Esophagus squamous epithelium (tissue), 5 donors: ENCODE measurements at places on chromosomes 5 and 9. TPM values are rescaled to one million over a fixed set of nuclear protein-coding genes. Genes with fewer than 3 reads are reported as not detected.

The NRARP gene
- 19.6 TPM for total RNA-seq

The RNF208 gene
- total RNA-seq = 2.7 TPM

The FAM169A gene
- total RNA-seq = 0.30 TPM

The PCDHB13 gene
- 2.1 TPM for total RNA-seq

The ARHGEF39 gene
- total RNA-seq = 4.6 TPM

The SYK gene
- 43.7 TPM for total RNA-seq

The SARDH gene
- not detected for total RNA-seq

The TRPM6 gene
- 0.27 TPM for total RNA-seq

The TMEM171 gene
- total RNA-seq = 12.6 TPM

The MARCHF6 gene
- 37.6 TPM for total RNA-seq

The ADAMTS6 gene
- 0.32 TPM for total RNA-seq

The SHOC1 gene
- total RNA-seq = not detected

The PKD2L2 gene
- total RNA-seq = not detected

The F12 gene
- 10.7 TPM for total RNA-seq

- no peak for DNase-seq
Measured at GRCh38 chr5:141708016-141708415, 26.0 kb upstream of the ARAP3 start.

GRCh38 chr5:152688561-152689249, 283.6 kb upstream of the NMUR2 start:
- DNase-seq = no peak

DNA sequence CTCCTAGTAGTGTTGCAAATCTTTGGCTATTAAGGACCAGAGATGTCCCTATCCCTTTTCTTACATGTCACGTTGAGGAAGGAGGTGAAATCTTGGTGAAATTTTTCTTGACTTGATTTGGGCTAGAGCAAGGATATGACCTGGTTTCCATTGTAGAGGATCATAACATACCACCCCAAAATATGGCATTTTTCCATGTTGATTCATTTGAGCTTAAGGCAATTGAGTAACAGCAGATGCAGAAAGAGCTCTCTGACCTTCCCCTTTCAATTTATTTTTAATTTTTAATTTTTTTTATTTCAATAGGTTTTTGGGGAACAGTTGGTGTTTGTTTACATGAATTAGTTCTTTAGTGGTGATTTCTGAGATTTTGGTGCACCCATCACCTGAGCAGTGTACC, 61.2 kb upstream of the MAP1B start:
- no peak for DNase-seq

GRCh38 chr9:26331223-26331622, 561.4 kb downstream of the CAAP1 start:
- no peak for DNase-seq

DNA sequence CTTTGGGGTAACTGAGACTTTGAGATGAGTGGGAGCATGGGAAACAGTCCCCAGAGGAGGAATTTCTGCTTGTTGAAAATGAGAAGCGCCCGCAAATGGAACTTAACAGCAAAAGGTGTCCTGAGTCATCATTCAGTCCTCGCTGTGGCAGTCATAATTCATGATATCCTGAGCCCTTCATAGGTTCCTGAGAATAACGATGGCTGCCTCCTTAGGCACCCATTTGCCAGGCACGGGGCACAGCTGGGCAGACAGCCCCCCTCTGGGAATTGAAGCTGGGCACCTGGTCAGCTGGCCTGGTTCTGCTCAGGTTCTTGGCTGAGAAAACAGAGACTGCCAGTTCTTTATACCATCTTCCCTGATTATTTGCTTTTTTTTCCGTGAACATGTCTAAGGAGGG, 69.8 kb upstream of the EGFLAM start:
- DNase-seq = no peak

DNA sequence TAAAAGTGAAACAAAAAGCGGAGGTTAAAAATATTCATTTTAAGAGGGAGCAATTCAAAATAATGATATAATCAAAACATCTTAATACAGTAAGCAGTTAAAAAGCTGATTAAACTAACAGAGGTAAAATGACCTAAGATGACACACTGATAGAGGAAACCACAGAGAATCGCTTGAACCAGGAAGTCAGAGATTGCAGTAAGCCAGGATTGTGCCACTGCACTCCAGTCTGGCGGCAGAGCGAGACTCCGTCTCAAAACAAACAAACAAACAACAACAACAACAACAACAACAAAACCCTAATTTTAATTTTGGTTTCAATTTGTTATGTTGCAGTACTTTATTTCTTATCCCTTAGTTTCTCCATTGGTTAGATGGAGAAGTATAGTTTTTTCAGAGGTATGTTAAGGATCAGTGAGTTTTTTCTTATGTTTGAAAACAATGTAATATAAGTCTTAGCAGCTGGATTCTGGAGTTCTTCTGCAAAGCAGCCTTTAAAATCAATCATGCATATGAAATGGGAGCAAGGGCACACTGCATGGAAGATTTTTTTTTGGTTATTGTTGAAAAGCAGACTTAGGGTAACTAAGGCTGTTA, 58.5 kb downstream of the MLANA start:
- DNase-seq = no peak

- DNase-seq = no peak
Measured at GRCh38 chr5:35557748-35558147, 59.9 kb upstream of the SPEF2 start.

- DNase-seq = no peak
Measured at GRCh38 chr5:80149161-80149609, 106.7 kb downstream of the SERINC5 start.

DNA sequence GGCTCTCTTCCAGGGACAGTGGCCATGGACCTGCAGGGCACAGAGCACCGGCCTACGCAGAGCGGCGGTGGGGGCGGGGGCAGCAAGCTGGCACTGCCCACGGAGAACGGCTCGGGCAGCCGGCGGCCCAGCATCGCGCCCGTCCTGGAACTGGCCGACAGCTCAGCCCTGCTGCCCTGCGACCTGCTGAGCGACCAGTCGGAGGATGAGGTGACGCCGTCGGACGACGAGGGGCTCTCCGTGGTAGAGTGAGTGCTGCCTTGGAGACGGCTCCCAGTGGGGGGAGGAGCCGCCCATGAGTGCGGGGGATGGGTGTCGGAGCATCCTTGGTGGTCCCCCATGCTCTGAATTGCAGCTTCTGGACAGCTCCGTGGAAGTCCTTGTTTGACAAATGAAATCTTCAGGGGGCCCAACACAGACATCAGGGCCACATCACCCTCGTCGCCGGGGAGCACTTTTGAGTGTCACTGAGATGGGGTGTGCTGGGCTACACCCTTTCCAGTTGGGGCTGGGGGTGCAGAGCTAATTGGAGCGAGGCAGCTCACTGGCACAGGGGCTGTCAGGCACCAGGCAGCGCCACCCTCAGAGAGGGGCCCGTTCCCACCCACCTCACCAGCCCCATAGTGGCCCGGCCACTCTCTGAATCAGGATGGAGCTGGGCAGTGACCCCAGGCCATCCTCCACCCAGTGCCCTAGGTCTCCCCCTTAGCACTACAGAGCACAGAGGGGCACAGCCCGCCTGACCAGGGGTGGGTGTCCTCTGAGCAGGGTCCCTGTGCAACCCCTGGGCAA, 70.9 kb downstream of the KCNT1 start:
- DNase-seq = no peak

GRCh38 chr5:612498-613424, 621 bp downstream of the CEP72 start:
- DNase-seq = no peak

- no peak for DNase-seq
Measured at GRCh38 chr5:79075646-79076426, 6.3 kb downstream of the BHMT2 start.

GRCh38 chr5:32165597-32165996, 8.5 kb downstream of the GOLPH3 start:
- no peak for DNase-seq

GRCh38 chr9:35563791-35564197, 41.3 kb upstream of the TESK1 start:
- no peak for DNase-seq

DNA sequence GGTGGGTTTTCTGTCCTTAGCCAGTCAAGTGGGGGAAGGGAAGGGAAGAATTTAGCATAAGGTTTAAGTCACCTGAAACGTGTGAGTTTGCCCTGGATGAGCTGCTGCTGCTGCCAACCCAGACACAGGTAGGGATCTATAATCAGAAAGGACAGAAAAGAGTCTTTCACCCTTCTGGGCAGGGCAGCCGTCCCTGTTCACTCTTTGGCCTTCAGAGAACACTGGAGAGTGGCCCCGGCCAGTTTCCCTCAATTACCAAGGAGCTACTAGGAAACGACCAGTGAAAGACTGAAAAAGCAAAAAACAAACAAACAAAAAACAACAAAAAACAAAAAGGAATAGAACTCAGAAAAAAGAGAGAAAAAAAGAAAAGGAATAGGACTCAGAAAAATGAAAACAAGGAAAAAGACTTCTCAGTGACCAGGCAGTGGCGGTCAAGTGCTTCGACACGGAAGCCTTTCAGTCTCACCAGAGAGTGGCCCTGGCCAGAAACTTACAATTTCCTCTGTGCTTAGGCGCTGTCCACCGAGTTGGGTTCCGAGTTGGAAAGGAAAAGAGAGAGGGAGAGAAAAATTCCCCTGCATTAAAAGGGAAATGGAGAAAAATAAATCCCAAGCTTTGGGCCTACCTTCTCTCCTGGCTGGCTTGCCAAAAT, 2.5 kb upstream of the GM2A start:
- no peak for DNase-seq

- no peak for DNase-seq
Measured at GRCh38 chr9:136672431-136673087, 9.8 kb downstream of the EGFL7 start.

GRCh38 chr5:73668486-73669111, 42.6 kb downstream of the ARHGEF28 start:
- DNase-seq = no peak

DNA sequence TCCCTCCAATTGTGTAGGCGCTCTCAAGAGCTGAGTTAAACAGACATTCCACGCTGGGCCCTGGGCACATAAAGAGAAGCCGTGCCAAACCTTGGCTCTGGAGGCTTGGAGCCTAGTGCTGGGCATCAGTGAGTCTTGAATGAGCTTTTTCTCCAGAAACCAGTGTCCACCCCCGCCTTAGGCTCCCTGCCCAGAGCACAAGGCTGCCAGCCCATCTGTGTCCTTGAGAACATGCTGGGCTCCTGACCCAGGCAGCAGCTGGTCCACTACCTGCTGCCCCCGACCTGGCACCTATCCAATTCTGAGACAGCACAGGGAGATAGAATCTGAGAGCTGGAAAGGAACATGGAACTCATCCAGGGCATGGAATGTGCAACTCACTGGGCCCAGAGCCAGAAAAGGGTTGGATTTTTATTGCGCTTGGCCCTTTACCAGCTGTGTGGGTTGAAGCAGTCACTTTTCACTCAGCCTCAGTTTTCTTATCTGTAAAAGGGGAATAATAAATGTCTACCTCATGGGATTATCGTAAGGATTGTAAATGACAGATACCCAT, 92.4 kb upstream of the CPLX2 start:
- DNase-seq = no peak

DNA sequence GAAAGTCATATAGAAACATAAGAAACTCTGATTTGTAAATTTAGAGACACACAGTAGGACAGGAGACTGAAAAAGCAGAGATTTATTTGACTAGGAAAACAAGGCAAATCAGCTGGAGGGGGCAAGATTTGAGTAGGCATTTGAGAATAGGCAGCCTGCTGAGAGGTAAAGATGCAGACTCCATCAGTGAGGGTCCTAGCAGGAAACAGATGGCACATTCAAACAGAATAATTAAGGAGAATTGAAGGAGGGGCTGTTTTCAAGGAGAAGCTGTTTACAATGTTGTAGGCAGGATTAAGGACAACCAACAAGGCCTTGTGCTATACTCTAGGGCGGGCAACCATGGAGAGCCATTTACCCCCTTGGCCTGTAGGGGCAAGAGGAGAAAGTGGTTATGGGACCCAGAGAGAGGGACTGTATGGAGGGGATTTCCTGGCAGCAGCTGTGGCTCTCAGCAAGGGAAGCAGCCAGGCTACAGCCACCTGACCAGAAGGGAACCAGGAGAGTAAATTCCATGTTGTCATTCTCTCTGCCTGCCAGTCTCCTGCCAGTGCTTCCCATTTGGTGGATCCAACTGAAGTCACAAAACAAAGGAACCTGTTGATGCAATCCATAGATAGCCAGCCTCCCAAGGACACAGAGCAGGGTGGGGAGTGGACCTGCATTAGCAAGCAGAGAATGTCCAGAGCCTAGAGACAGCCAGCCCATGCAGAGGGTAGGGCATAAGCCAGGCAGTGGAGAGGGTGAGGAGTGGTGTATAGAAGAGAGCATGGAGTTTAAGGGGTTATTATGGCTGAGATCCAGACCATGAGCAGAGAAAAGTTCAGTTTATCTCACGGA, 38.2 kb downstream of the PAPPA start:
- no peak for DNase-seq

DNA sequence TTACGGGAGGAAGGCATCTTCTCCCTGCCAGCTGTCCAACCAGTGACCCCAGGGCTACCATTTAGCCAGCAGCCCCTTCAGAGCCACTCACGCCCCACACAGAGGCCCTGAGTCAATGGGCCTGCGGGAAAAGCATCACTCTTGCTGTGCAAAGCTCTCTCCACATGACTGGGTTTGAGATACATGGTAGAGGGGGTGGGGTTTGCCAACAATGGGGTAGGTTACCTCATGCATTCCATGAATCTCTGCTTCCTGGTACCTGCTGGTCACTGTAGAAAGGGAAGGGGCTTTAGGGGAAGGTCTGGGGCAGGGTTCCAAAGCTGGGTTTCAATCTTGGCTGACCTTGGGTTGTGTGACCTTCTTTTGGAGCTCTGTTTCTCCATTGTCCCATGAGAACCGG, 22.9 kb upstream of the TTLL11 start:
- no peak for DNase-seq

DNA sequence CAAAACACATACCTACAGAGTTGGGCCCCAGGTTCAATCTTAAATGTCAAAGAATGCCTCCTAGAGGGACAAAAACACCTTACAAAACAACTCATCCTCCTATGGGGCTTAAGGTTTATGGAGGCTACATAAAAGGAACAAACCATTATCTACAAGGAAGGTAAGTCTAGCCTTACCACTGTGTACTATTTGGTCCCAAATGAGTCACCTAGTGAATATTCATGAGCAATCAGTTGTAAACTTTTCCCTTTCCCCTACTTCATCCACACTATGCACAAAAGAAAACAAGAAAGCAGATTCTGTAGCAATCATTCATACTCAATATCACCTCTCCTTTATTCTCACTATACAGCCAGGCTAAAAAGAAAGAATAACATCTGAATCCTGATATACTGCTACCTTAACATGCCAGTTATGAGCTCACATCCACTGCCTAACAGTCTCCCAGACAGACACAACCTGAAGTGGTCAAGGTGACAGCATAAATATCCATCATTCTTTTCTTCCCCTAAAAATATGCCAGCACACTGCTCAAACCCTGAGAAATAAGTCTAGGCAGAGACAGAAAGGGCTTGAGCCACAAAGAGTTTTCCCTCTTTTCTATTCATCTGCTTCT, 6.2 kb downstream of the OXCT1 start:
- no peak for DNase-seq

DNA sequence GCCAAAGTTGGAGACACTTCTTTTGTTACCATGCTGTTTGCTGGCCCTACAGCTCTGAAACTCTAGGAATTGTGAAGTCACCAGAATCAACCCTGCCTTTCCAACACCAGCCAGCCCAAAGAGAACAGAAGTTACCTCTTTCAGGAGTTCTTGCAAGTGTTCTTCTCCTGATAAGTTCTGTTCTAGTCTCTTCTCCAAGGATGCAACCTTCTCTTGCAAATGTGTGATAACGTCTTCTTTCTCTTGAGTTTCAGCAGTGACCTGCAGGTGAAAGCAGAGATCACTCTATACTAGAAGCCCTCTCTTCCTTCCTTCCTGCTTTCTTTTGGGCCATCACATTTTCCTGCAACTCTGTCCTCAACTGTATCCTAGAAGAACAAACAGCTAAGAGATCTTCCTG, 29.1 kb downstream of the GOLGA1 start:
- no peak for DNase-seq

- no peak for DNase-seq
Measured at GRCh38 chr9:98658951-98659351, 49.8 kb downstream of the GABBR2 start.
